Aorta (tissue), 5 donors: ENCODE measurements at places on chromosomes 16 and 17. TPM values are rescaled to one million over a fixed set of nuclear protein-coding genes. Genes with fewer than 3 reads are reported as not detected.
A peak's percentile ranks its signal among the peaks of the same experiment; 100 is the strongest.

KRTAP3-1 gene
- not detected for total RNA-seq

DNA sequence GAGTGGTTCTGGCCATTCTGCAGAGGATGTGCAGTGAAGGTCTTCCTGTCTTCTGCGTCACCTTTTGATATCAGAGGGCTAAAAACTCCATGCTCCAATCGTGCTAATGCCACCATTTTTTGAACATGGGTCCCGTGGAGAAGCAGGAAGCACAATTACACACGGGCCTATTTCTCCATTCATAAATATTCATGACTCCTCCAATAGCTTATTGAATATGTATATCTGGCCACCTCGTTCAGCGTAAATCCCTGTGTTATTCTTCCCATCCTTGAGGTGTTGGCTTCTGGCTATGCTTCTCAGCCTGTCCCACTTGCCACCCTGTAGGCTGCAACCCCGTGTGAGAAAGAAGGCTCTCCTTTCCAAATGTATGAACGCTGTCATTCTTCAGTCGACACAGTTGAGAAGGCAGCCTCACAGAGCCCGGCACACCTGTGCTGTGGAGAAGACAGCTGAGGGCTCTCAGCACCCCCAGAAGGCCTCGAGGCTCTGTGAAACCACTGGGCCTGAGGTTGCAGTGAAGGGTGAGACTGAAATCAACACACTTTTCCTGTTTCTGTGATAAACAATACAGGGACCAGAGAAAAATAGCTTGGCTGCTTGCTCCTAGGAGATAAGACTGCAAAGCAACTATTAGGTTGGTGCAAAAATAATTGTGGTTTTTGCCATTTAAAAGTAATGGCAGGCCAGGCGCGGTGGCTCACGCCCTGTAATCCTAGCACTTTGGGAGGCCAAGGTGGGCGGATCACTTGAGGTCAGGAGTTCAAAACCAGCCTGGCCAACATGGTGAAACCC is 4.9 kb upstream of the ANKRD40CL start:
- H3K4me1 ChIP-seq, result no peaks in the 10 kb centered on the region
- no peaks in the 10 kb centered on the region for H3K36me3 ChIP-seq
- no peak overlapping the region for H3K4me3 ChIP-seq
- no peaks in the 10 kb centered on the region for H3K27me3 ChIP-seq
- DNase-seq, result no peak

- no peaks in the 10 kb centered on the region for H3K4me1 ChIP-seq
- no peak overlapping the region for H3K27ac ChIP-seq
- H3K27me3 ChIP-seq, result no peaks in the 10 kb centered on the region
- peak; percentile 58 for DNase-seq
- no peak overlapping the region for H3K4me3 ChIP-seq
These were observed 24.7 kb upstream of the ZNF469 start for GRCh38 chr16:88358023-88358420.

TMEM238L gene
- not detected for total RNA-seq

CTRB2 gene
- 11.6 TPM for total RNA-seq

- no peaks in the 10 kb centered on the region for H3K27me3 ChIP-seq
- H3K27ac ChIP-seq, result no peak overlapping the region
- no peaks in the 10 kb centered on the region for H3K4me1 ChIP-seq
- H3K4me3 ChIP-seq, result no peak overlapping the region
- H3K36me3 ChIP-seq, result peaks cover 8% of the 10 kb centered on the region
These were observed 37.5 kb upstream of the GSG1L start for GRCh38 chr16:28100810-28101532.

CCL15 gene
- not detected for total RNA-seq

GRCh38 chr17:8948462-8948861 is 17.0 kb downstream of the PIK3R5 start:
- no peak for DNase-seq
- no peaks in the 10 kb centered on the region for H3K27me3 ChIP-seq
- H3K4me3 ChIP-seq, result no peak overlapping the region
- no peaks in the 10 kb centered on the region for H3K4me1 ChIP-seq
- no peaks in the 10 kb centered on the region for H3K36me3 ChIP-seq
- no peak overlapping the region for H3K27ac ChIP-seq

DNA sequence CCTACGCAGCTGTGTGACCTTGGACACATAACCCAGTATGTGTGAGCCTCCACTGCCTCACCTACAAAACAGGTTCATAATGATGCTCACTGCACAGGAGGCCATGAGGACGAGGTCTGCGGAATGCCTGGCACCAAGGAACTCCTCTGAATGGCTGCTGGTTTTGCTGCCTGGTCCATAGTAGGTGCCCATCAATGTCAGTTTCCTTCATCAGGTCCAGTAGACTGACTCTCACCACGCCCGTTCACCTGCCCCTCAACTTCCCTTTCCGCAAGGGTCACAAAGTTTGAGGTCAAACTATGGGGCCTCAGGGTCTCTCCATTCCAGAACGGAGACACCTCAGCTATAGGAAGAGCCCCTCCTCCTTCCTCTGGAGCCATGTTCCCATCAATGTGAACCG is 8.8 kb downstream of the PNMT start:
- DNase-seq, result no peak
- no peaks in the 10 kb centered on the region for H3K27me3 ChIP-seq
- no peaks in the 10 kb centered on the region for H3K36me3 ChIP-seq
- H3K27ac ChIP-seq, result peak overlapping the region; percentile 77

PDP2 gene
- total RNA-seq, result 8.9 TPM

CES5A gene
- total RNA-seq, result not detected

DNA sequence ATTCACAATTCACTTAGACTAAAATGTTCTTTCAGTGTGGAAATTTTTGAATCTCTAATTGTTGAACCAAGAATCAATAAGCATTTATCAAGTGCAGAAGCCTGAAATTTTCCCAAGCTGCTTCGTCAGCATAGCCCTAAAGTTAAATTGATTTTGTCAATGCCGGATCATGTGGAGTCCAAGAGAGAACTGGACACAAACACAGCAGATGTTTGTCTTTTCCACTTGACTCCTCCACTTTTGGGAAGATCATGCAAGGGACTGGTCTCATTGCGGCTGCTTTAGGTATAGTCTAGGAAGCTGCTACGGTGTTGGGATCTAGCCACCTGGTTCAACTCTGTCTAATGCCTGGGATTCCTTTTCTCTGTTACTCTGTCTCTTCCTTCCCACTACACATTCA is 95.7 kb downstream of the CYB561 start:
- peaks cover 7% of the 10 kb centered on the region for H3K4me1 ChIP-seq
- DNase-seq, result no peak
- no peaks in the 10 kb centered on the region for H3K36me3 ChIP-seq
- no peaks in the 10 kb centered on the region for H3K27me3 ChIP-seq
- H3K4me3 ChIP-seq, result no peak overlapping the region
- no peak overlapping the region for H3K27ac ChIP-seq

DNA sequence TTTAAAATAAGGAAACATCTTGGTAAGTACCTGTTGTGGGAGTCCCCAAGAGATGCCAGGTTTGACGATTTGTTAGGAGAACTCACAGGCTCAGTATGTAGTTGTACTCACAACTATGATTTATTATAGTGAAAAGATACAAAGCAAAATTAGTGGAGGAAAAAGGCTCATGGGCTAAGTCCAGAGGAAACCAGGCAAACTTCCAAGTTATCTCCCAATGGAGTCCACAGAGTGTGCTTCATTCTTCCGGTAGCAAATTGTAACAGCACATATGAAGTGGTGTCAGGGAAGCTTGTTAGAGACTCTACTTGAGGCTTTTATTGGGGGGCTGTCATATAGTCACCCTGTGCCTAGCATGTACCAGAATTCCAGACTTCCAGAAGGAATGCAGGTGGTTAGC is 2.3 kb downstream of the DDX19A start:
- H3K4me3 ChIP-seq, result no peak overlapping the region
- H3K27ac ChIP-seq, result no peak overlapping the region
- no peaks in the 10 kb centered on the region for H3K27me3 ChIP-seq
- DNase-seq, result no peak
- no peaks in the 10 kb centered on the region for H3K36me3 ChIP-seq
- H3K4me1 ChIP-seq, result no peaks in the 10 kb centered on the region

PYDC1 gene
- total RNA-seq, result not detected

TEX19 gene
- total RNA-seq, result not detected

- no peak overlapping the region for H3K4me3 ChIP-seq
- peak overlapping the region; percentile 42 for H3K27ac ChIP-seq
- no peaks in the 10 kb centered on the region for H3K4me1 ChIP-seq
- no peaks in the 10 kb centered on the region for H3K27me3 ChIP-seq
These were observed 114.7 kb downstream of the BCAS3 start for GRCh38 chr17:60792250-60792898.

- H3K27me3 ChIP-seq, result no peaks in the 10 kb centered on the region
- H3K4me1 ChIP-seq, result peaks cover 2% of the 10 kb centered on the region
- no peak for DNase-seq
- H3K4me3 ChIP-seq, result peak within 1 kb of the TSS; percentile 45
These were observed at the start of gene FDXR for GRCh38 chr17:74872313-74873036. Gene FDXR (minus strand): TSS chr17:74872994. CDS start chr17:74872944, 50 bp downstream.

DNA sequence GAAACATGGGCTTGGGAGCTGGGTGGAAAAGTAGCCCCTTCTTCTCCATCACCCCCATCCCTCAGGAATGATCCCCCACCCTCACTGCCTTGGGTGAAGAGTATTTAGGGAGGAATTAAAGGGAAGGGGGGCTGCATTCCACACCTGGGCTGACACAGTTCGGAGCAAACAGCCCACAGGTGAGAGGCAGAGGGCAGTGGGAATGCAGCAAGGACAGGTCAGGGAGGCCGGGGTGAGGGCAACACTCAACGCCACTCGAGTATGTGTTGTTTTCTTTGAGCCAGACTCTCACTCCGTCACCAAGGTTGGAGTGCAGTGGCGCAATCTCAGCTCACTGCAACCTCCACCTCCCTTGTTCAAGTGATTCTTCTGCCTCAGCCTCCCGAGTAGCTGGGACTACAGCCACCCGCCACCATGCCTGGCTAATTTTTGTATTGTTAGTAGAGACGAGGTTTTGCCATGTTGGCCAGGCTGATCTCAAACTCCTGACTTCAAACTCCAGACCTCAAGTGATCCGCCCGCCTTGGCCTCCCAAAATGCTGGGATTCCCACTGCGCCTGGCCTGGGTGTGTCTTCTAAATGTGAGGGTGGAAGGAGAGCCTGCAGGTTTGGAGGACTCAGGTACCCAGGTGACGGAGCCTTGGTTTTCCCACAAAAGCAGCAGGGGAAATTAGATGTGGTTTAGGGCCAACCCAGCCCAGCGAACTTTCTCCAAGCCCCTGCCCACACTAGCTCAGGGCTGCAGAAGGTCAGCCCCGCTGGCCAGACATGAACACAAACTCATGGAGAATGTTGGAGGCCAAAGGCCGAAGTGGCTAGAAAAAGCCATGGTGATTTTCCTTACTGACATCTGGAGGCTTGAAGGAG is 21.2 kb upstream of the ITGA3 start:
- no peaks in the 10 kb centered on the region for H3K4me1 ChIP-seq
- no peaks in the 10 kb centered on the region for H3K36me3 ChIP-seq
- no peak overlapping the region for H3K4me3 ChIP-seq
- H3K27ac ChIP-seq, result peak overlapping the region; percentile 59
- DNase-seq, result peak; percentile 53
- no peaks in the 10 kb centered on the region for H3K27me3 ChIP-seq

DNA sequence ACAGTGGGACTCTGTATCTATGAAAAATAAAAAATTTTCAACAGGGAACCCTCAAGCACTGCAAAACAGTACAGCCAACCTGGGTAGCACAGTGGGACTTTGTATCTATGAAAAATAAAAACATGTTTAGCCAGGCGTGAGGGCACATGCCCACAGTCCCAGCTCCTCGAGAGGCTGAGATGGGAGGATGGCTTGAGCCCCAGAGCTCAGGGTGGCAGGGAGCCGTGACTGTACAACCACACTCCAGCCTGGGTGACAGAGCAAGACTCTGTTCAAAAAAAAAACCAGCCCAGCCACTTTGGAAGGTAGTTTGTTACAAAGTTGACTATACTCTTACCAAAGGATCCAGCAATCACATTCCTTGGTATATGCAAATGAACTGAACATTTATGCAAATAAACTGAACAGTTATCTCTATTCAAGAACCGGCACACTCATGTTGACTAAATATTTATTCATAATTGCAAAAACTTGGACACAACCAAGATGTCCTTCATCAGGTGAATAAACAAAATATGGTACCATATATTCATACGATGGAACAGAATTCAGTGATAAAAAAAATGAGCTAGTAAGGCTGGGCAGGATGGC is 5.2 kb downstream of the RPH3AL start:
- H3K4me1 ChIP-seq, result no peaks in the 10 kb centered on the region
- no peak overlapping the region for H3K27ac ChIP-seq
- no peak overlapping the region for H3K4me3 ChIP-seq

NECAB2 gene
- 0.75 TPM for total RNA-seq

DNA sequence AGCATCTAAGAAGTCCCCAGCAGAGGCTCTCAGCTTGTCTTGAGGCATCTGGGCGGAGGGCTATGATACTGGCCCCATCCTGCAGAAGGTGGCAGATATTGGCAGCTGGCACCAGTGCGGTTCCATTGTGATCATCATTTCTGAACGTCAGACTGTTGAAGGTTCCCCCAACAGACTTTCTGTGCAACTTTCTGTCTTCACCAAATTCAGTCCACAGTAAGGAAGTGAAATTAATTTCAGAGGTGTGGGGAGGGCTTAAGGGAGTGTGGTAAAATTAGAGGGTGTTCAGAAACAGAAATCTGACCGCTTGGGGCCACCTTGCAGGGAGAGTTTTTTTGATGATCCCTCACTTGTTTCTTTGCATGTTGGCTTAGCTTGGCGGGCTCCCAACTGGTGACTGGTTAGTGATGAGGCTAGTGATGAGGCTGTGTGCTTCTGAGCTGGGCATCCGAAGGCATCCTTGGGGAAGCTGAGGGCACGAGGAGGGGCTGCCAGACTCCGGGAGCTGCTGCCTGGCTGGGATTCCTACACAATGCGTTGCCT is at the start of gene CIITA:
Gene CIITA (plus strand): TSS at position 404 of the 543 bp plus-strand sequence. CDS start 129 bp downstream, at position 533.
- no peak within 1 kb of the TSS for H3K27ac ChIP-seq
- H3K4me1 ChIP-seq, result no peaks in the 10 kb centered on the region
- no peak within 1 kb of the TSS for H3K4me3 ChIP-seq
- H3K27me3 ChIP-seq, result no peaks in the 10 kb centered on the region
- DNase-seq, result peak; percentile 94
- no peaks in the 10 kb centered on the region for H3K36me3 ChIP-seq

HEATR9 gene
- total RNA-seq, result not detected

- H3K4me1 ChIP-seq, result no peaks in the 10 kb centered on the region
- H3K36me3 ChIP-seq, result no peaks in the 10 kb centered on the region
- peak overlapping the region; percentile 80 for H3K4me3 ChIP-seq
- DNase-seq, result peak; percentile 75
- H3K27me3 ChIP-seq, result no peaks in the 10 kb centered on the region
- H3K27ac ChIP-seq, result no peak overlapping the region
These were observed 559 bp downstream of the MVD start for GRCh38 chr16:88662222-88662842.

DNA sequence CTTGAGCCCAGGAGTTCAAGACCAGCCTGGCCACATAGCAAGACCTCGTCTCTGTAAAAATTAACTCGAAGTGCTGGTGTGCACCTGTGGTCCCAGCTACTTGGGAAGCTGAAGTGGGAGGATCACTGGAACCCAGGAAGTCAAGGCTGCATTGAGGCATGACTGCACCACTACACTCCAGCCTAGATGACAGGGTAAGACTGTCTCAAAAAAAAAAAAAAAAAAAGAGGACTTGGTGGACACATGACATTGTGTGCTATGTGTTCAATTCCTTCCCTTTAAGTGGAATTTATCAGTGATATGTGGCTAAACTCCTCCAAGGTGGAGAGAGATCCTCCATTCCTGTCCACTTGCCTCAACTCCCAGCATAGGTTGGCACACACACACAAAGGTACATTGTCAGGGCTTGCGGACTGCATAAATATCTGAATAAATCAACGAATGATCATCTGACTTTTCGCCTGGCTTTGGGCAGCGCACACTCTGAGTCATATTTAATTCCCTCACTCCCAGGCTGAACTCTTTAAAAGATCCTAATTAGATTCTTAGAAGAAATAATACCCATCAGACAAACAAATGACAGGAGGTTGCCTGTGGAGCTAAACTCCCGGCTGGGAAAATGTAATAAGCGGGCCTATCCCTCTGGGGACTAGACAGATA is 25.0 kb upstream of the SYT17 start:
- H3K27ac ChIP-seq, result no peak overlapping the region
- DNase-seq, result no peak
- H3K4me3 ChIP-seq, result no peak overlapping the region
- no peaks in the 10 kb centered on the region for H3K36me3 ChIP-seq
- H3K4me1 ChIP-seq, result no peaks in the 10 kb centered on the region
